ENCODE measurements at places on chromosomes 11 and 22.

DNA sequence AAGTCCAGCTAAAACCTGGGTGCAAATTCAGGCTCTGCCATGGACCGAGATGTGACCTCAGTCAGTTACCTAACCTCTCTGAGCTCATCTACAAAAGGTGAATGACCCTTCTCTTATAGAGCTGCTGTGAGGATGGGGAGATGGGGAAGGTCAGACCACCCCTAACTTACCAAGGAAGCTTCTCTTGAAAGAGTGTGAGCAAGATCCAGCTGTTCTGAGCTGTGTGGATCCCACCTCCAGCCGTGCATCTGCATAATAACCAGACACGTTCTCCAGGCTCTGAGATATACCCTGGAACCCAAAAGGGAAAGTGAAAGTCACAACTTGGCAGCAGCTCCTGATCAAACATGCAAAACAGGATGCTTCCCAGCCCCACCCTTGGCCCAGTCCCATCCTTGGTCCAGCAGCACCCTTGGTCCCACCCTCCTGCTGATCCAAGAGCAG lies at the start of gene APOL3:
Gene APOL3 (minus strand): TSS at position 257 of the 444 bp plus-strand sequence. CDS start 11,700 bp downstream, outside the sequence.
- no peak for DNase-seq

GRCh38 chr11:115456019-115456418 lies 48.2 kb downstream of the CADM1 start:
- no peak for DNase-seq

- no peak for DNase-seq
Observed at GRCh38 chr22:49548356-49549202, 279.1 kb downstream of the BRD1 start.

DNA sequence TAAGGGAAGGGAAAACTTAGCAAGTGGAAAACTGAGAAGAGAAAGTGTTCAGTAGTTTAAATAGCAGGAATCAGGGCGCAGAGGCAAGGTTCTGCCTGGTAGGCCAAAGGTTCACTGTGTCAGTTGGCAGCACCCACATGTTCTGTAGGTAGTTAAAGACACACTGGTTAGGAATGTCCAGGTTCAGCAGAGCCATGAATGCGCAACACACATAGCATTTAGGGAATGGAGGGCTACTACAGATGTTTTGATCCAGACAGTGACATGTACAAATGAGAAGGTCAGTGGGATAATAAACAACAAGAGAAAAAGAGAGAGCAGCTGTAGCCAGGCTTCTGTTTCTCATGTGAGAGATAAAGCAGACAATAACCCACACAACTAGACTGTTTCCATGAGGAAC lies 56.2 kb upstream of the ARHGAP42 start:
- no peak for DNase-seq

DNA sequence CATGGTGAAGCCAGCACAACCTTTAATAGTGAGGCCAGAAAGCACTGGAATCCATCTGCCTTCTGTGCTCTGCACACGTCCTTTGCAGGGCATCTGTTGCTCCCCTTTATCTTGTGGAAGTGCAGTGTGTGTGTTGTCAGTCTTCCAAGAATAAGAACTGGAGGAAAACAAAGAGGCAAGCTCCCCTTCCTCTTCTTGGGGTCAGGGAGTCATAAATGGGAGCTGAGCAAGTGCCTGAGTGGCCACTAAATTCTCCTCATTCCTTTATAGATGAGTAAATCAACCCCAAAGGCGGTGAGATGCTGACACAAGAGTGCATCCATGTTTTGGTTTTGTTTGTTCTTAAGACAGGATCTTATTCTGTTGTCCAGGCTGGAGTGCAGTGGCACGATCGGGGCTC lies 38.3 kb downstream of the WT1 start:
- no peak for DNase-seq

GRCh38 chr11:13052130-13052571 lies 43.0 kb downstream of the RASSF10 start:
- no peak for DNase-seq

- DNase-seq, result peak; percentile 56
Observed at GRCh38 chr22:39388261-39389011, 11.1 kb upstream of the TAB1 start.

DNA sequence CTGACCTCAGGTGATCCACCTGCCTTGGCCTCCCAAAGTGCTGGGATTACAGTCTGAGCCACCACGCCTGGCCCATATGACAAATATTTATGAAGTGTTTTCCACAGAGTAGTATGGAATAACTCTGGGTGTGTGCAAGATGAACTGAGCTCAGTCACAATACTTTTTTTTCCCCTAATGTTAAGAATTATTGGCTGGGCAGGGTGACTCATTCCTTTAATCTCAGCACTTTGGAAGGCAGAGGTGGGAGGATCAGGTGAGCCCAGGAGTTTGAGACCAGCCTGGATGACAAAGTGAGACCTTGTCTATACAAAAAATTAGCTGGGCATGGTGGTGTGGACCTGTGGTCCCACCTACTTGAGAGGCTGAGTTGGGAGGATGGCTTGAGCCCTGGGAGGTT lies 6.4 kb downstream of the PTPRJ start:
- no peak for DNase-seq

DNA sequence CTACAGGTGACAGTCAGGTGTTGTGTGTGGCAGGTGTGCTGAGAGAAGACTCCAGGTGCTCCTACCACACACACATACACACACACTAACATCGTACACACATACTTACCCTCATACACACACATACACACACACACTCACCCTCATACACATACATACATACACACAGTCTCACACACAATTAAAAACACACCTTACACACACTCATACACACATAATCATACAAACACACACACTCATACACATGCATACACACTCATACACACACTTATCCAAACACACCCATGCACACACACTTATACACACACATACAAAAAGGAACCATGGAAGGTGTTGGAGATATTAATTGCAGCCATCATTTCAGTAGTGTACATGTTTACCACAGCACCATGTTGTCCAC lies 4.6 kb downstream of the KRTAP5-3 start:
- no peak for DNase-seq

DNA sequence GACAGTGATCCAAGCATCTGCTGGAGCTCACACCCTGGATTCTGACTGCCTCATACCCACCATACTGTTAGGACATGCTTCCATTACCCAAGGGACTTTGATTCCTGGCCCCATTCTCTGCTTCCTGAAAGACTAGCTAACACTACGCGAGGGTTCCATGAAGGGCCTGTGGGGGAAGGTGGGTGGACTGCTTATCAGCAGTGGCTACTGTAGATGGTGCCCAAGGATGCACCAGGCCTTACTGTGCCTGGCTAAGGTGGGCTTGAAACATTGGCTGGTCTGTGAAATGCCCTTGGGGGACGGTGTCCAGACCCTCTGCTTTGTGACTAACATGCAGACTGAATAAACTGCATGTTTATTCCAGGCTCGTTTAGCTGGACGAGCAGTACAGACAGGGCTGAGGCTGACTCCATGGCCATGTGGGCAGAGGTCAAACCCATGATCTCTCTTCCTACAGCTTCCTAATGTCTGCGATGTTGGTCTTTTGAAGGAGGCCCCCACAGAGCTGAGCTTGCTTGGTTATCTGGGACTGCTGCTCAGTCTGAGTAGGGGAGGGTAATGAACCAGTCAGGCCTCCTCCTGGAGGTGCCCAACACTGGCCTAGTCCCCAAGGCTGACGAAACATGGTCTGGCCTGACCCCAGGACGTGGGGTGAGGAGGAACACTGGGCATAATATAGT lies 48.3 kb upstream of the PHOX2A start:
- no peak for DNase-seq

DNA sequence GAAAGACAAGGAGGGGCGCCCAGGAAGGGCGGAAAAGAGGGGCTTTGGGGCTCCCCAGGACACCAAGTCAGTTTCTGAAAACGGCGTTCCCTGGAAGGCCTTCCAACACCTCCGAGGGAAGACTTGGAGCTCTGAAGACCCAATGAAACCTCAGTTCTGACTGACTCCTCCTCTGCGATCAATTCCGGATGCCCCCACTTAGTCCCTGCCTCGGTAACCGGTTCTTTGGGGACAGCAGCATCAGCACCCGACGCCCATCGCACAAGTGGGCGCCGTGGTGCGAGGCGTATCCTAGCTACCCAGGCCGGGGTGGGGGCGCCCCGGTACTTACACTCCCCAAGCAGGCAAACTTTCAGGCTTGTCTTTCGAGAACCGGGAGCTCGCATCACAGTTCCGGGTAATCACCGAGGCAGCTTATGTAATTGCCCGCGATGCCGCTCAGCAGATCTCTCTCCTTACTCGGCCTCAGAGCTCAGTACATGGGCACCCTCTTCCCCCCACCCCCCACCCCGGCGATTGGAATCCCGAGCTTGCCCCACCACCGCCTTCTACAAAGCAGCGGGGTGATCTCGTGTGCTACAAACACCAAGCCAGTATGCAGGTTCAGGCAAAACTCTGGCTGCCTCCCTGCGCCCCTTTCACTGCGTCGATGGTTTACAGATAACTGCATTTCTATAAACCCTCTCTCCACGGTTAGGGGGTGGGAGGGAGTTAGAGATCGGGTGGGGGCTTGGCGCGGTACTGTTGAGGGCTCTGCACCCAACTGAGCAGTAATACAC lies 2.0 kb downstream of the TENM4 start:
- no peak for DNase-seq

- DNase-seq, result no peak
Observed at GRCh38 chr11:88324562-88325345, 12.8 kb downstream of the CTSC start.

DNA sequence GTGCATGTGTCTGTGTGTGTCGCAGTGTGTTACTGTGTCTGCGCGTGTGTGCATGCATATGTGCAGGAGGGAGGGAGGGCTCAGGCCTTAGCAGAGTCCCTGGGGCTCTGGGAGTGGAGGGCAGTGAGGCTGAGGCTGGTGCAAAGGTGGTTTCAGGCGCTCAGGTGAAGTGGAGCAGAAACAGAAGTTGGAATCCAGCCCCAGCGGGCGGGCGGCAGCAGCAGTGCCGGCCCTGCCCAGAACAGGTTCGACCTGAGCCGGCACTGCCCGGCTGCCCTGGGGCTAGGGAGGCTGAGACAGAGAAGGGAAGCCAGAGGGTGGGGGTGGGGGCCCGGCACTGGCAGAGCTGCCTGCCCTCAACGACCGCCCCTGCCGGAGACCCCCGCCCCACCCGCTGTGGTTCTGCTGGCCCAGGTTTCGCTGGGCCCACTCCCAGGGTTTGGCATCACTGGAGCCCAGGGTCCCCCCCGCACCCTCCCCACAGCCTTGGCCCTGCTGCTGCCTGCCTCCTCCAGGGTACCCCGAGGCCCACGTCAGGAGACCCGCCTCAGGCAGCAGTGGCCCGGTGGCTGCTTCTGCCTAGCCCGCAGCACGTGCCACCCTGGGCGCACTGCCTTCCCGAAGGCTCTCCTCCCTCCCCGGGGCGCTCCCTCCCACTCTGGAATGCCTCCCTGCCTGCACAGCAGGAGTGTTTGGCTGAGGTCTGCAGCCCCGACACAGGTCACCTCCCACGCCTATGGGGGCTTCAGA lies 13.3 kb downstream of the ASCL2 start:
- DNase-seq, result no peak

DNA sequence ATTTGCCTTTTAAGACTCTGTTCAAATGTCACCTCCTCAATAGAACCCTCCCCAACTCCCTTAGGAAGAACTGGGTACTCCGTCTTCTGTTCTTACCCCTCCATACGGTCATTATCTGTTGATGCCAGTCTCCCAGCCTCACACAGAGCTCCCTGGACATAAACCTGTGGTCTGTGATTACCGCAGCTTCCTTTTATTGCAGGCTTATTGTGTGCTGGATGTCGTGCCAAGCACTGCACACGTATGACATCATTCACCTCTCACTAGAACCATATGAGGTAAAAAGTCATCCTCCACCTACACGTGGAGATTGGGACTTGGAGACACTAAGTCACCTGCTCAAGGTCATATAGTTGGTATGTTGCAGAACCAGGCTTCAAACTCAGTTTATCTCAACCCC lies 15.3 kb downstream of the PTPN5 start:
- DNase-seq, result no peak

DNA sequence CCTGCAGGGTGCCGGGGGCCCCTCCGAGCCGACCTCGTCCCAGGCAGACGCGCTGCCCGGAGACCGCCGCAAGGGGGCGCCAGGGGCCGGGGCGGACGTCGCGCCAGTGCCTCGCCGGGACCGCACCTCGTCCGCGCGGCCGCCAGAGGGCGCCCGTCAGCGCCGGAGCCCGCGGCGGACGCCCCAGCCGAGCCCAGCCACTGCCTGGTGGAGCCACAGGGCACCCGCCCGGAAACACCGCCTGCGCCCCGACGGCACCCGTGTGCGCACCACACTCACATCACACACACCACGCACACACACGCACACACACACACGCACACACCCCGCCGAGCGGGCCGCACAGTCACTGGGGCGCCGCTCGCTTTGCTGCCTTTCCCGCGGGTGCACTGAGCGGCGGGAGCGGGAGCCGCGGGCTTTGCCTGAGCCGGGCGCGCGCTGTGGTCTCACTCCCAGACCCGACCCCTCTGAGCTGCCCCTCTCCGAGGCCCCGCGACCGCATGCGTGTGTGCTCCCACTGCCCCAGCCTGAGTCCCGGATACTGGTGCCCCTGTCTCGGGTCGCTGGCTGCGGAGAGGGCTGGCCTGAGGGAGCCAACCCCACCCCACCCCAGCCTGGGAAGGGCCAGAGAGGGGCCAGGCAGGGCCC lies 449.3 kb downstream of the OPCML start:
- DNase-seq, result peak; percentile 8

DNA sequence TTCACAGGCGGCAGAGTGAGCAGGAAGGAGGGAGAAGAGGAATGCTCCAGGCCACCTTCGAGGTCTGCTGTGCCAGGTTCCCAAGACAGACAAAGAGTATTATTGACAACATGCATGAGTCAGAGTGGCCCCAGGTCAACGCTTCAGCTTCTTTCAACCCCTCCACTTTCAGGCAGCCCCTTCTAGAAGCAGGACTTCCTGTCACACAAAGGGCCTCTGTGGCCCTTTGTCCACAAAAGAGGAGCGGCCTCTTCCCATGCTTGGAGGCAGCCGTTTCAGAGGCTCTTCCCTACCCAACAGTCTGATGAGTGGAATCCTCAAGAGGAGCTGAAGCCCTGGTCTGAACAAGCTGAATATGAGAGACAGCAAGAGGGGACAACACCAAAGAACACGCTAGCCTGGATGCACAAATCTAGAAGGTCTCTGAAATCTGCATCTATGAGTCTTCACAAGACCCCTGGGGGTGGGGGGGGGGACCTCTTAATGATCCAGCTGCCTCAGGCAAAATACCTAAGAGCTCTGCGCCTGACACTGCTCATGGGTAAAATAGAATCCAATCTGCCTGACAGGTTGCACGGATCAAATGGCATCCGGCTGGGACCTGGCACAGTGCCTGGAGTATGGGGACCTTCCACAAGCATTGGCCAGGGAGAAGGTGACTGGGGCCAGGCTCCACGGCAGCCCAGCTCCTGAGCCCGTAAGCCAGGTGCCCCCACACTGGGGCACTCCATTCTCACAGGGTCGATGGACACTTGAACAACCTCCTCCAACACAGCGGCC lies 67.5 kb downstream of the PACSIN2 start:
- no peak for DNase-seq

DNA sequence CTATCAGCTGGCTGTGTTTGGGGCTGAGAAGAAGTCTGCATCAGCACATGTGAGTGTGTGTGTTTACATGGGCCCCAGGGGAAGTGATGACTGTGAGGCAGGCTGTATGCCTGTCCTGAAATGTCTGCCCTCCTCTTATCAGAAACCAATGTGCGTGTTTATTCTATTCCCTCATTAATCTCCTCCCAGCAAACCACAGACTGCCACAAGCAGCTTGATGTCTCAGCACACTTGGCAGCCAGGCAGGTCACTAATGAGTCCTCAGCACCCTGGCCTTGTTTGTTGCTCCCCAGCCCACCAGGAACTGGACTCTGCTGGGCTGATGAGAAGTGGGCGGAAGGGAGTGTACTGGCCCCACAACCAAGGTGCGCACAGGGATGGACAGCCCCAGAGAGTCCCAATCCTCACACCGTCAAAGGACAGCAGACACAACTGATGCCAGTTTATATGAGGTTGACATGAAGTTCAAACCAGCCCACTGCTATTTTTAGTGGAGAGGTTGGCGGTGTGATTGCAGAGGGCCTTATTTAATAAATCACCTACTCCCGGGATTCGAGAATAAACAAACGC lies 225.8 kb downstream of the ETS1 start:
- no peak for DNase-seq
